ENCODE measurements at places on chromosomes 3 and 15. TPM values are rescaled to one million over a fixed set of nuclear protein-coding genes. Genes with fewer than 3 reads are reported as not detected.

DNA sequence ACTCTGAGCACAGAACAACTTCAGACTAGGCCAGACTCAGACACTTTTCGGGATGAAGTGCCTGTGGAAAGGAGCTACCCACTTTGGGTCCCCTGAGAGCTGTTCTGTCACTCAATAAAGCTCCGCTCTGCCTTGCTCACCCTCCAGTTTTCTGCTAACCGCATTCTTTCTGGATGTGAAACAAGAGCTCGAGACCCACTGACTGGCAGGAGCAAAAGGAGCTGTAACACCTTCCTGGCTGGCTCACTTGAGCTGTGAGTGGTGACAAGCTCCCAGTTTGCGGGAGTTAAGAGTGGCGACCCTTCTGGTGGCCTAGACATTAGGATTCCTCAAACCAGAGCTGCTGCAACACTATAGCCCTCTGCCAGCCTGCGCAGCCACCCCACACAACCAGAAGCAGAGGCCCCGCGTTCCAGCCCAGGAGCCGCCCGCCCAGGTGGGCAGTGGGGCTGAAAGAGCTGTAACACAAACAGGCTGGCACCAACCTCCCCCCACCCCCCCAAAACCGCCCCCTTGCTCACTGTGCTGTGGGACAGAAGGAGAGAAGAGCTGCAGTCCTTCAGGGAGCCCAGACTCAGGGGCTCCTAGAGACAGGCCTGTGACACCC, 1178.1 kb upstream of the GBE1 start:
- no peak for DNase-seq
- no peaks in the 10 kb centered on the region for H3K4me1 ChIP-seq
- no peak overlapping the region for H3K4me3 ChIP-seq
- no peak overlapping the region for H3K27ac ChIP-seq

DNA sequence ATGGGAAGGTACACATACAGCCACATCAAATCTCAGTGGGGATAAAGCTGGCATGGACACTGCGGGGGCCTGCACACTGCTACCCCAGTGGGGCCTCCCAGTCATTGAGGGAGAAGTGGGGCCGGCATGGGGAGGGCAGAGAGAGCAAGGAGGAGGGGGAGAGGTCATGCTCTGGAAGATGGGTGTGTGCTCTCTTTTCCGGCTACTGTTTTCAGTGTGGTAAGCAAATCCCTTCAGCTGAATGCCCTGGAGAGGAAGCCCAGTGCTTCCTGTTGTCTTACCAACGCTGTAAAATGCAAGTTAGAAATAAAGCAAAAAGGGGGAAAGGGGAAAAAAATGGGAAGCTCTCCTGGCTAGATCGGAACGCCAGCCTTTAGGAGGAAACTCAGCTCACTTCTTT, 30.8 kb downstream of the NRROS start:
- no peak for DNase-seq
- peak overlapping the region; percentile 65 for H3K27ac ChIP-seq
- peaks cover 16% of the 10 kb centered on the region for H3K4me1 ChIP-seq
- no peaks in the 10 kb centered on the region for H3K36me3 ChIP-seq

DNA sequence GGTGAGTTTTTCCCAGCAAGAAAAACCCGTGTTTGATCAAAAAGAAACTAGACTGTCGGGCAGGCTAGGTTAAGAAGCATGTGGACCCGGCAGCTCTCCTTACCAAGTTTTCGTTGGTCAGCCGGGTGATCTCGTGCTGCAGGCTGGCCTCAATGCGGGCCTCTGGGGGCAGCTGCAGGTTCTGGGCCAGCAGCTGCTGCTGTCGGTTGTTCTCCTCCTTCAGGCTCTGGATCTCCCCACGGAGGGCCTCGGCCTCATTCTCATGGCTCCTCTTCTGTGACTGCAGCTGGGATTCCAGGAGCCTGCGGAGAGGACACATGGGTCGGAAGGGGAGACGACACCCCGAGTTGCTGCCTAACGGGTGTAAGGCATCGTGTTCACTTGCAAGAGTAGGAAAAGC, 44.5 kb upstream of the MYO5C start:
- no peaks in the 10 kb centered on the region for H3K36me3 ChIP-seq
- H3K4me1 ChIP-seq, result peaks cover 9% of the 10 kb centered on the region
- no peak overlapping the region for H3K27ac ChIP-seq
- DNase-seq, result no peak
- H3K4me3 ChIP-seq, result no peak overlapping the region

- DNase-seq, result no peak
- H3K36me3 ChIP-seq, result no peaks in the 10 kb centered on the region
- H3K27me3 ChIP-seq, result no peaks in the 10 kb centered on the region
- H3K4me3 ChIP-seq, result no peak overlapping the region
These were observed 9.9 kb downstream of the ITPR1 start for GRCh38 chr3:4503050-4503449.

GRCh38 chr3:4753073-4753691, 226.1 kb upstream of the BHLHE40 start:
- peak overlapping the region; percentile 82 for H3K27ac ChIP-seq
- peaks cover 84% of the 10 kb centered on the region for H3K4me1 ChIP-seq
- H3K27me3 ChIP-seq, result no peaks in the 10 kb centered on the region
- H3K4me3 ChIP-seq, result peak overlapping the region; percentile 63

GRCh38 chr3:108134555-108134880, 43.7 kb upstream of the CD47 start:
- peaks cover 42% of the 10 kb centered on the region for H3K4me1 ChIP-seq
- no peak for DNase-seq
- H3K36me3 ChIP-seq, result peaks cover 18% of the 10 kb centered on the region
- peak overlapping the region; percentile 97 for H3K27ac ChIP-seq
- H3K27me3 ChIP-seq, result no peaks in the 10 kb centered on the region

DNA sequence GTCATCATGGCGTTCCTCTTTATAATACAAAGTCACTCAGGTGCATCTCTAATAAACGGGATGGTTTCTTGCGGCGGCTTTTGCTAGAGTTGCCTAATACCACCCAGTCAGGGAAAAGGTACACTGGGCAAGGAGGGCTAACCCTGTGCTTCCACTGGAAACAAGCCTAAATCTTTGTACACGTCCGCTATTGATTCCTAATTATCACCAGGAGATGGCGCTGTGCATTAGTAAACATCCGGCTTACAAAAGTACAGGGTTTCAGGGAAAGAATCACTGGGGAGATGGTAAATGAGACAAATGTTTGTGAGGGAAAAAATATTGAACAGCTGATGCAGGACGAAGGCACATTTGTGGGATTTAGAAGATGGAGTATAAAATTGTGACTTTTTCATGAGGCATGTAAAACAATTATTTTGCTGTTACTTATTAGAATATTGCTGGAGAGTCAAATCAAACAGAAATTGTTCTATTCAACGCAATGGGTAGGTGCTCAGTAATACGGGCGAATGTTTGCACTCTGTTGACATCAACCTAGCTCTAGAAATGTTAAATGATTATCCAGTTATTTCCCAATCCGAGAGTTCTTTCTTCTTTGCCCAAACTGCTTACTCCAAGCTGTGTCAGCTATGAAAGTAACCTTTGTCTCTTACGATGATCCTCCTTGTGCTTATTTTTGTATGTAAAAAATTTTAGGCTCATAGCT, 50.6 kb downstream of the GMNC start:
- H3K4me3 ChIP-seq, result no peak overlapping the region
- H3K36me3 ChIP-seq, result no peaks in the 10 kb centered on the region
- DNase-seq, result no peak
- H3K27me3 ChIP-seq, result no peaks in the 10 kb centered on the region

DNA sequence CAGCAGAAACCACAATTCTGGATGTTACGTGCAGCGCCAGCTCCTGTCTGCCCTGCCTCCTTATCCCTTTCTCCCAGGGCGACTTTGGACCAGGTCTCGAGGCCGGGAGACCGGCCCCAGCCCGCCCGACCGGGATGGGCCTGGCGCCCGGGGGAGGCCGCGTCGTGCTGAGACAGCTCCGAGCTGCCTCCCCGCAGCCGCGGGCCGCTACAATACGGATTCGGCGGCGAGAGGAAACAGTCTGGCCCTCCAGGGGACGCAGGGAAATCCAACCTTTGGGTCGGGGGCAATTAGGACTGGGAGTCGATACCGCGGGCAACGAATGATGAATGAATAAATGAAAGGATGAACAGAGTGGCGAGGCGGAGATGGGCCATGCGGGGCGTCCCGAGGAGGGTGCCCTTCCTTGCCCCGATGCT, 537 bp downstream of the GRAMD2A start:
- DNase-seq, result no peak
- H3K27ac ChIP-seq, result no peak overlapping the region
- peaks cover 19% of the 10 kb centered on the region for H3K4me1 ChIP-seq
- H3K27me3 ChIP-seq, result peaks cover 6% of the 10 kb centered on the region

DNA sequence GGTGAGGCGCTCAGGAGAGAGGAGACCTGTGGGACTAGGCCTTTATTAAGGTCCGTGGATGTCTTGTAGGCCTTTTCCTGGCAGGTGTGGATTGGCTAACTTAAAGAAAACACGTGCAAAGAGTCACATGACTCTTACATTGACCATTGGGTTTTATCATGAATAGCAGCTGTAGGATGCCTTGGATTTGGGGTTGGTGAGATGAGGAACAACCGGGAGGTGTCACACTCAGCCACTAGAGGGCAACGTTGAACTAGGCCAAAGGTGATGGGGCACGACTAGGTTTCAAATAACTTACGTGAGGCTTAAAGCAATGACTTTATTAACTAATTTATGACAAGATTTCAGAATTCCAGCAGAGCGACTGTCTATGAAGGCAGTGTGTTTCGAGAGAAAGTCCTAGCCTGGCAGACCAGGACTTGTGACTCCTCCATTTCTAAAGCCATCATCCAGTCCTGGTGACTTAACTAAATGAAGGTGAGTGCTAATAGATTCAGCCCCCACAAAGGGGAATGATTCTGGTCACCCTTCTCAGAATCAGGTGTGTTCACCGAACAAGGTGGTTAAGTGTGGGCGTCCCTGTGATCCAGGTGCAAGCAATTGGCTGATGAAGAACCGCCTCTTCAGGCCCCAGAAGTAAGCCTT, 345.6 kb downstream of the MCTP2 start:
- H3K36me3 ChIP-seq, result no peaks in the 10 kb centered on the region
- no peak overlapping the region for H3K4me3 ChIP-seq
- DNase-seq, result peak; percentile 69
- peaks cover 47% of the 10 kb centered on the region for H3K27me3 ChIP-seq
- H3K27ac ChIP-seq, result no peak overlapping the region

- H3K27ac ChIP-seq, result no peak overlapping the region
- H3K4me1 ChIP-seq, result no peaks in the 10 kb centered on the region
- H3K36me3 ChIP-seq, result no peaks in the 10 kb centered on the region
- H3K27me3 ChIP-seq, result peaks cover 9% of the 10 kb centered on the region
- no peak for DNase-seq
- H3K4me3 ChIP-seq, result no peak overlapping the region
These were observed 514.9 kb upstream of the PROK2 start for GRCh38 chr3:72299823-72300222.

DNA sequence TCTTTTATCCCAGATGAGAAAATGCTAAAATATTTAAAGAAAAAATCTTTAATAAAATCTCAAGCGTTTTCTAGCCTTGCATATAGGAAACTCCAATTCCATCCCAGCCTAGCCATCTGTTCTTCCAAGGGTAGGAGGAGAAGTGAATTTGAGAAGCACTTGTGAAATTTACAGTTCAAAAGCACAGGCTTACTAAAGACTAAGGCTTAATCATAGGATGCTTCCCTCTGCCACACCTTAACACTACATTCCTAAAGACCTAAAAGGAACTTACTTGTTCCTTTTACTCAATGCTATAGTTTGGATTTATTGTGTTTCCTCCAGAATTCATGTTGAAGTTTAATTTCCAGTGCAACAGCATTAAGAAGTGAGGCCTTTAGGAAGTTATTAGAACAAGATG, 764.8 kb upstream of the CADM2 start:
- no peaks in the 10 kb centered on the region for H3K27me3 ChIP-seq
- DNase-seq, result no peak
- H3K27ac ChIP-seq, result no peak overlapping the region
- H3K4me1 ChIP-seq, result no peaks in the 10 kb centered on the region

DNA sequence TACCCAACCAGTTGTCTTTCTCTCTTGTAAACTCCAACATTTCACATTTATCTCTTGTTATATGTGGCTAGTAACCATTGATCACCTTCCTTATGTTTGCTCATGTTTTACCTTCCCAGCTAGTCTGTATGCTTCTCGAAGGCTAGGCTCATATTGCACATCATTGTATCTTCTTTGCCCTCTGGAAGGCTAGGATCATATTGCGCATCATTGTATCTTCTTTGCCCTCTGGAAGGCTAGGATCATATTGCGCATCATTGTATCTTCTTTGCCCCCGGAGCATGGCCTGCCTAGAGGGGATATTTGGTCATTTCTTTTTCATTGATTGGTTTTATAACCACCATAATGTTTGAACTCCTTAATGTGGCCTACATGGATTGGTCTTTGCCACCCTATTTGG, 39.4 kb upstream of the ATP13A3 start:
- no peaks in the 10 kb centered on the region for H3K36me3 ChIP-seq
- no peak overlapping the region for H3K27ac ChIP-seq
- H3K4me3 ChIP-seq, result no peak overlapping the region

DNA sequence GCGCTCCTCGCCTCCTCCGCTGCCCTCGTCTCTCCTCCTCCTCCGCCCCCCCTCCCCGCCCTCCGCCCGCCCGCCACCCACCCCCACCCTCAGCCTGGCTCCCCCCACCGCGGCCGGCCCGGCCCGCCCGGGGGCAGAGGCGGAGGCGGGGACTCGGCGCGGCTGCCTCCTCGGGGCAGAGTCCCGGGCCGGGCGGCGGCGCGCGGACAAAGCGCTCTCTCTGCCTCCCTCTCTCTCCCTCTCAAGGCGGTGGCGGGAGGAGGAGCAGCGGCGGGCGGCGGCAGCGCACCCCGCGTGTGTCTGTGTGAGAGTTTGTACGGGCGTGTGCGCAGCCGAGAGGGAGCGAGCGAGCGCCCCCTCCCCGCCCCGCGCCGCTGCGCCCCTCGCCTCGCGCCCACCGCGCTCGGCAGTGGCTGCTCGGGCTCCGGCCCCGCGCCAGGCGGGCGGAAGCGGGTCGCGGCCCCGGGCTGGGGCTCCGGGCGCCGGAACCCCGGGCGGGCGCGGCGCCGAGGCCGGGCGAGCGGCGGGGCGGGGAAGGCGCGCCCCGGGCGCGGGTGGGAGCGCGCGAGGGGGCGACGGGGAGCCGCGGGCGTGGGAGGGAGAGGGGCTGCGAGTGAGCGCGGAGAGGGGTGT, at the start of gene IGF2BP2:
Gene IGF2BP2, minus strand, starts transcription at position 37 of the 633 bp plus-strand sequence. CDS start 82 bp downstream, outside the sequence.
- no peaks in the 10 kb centered on the region for H3K4me1 ChIP-seq
- H3K27me3 ChIP-seq, result peaks cover 39% of the 10 kb centered on the region
- no peak within 1 kb of the TSS for H3K27ac ChIP-seq
- peak within 1 kb of the TSS; percentile 82 for H3K4me3 ChIP-seq
- peak; percentile 72 for DNase-seq
- no peaks in the 10 kb centered on the region for H3K36me3 ChIP-seq

DNA sequence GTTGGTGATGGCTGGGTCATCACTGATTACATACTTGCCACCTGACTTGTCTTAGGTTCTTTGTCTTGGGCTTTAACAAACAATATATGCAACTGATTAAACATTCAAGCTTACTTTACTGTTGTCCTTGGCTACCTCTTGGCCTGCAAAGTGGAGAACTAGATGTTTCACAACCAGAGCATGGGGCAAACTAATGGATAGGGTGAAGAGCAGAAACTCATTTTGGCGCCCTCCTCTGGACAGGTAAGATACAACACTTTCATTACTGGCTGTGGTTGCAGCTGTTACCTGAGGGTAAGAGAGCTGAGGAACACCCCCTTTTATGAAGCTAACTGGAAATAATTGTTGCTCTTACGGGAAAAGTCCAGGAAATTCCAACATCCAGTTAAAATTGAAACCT, 262.1 kb downstream of the NAALADL2 start:
- H3K27me3 ChIP-seq, result no peaks in the 10 kb centered on the region
- no peaks in the 10 kb centered on the region for H3K36me3 ChIP-seq
- H3K4me1 ChIP-seq, result no peaks in the 10 kb centered on the region

The LOXL1 gene
- 0.36 TPM for total RNA-seq

The SCAANT1 gene
- total RNA-seq, result not detected

The AP2M1 gene
- total RNA-seq, result 242 TPM

The SEMA3F gene
- 0.12 TPM for total RNA-seq

The LRRC2 gene
- not detected for total RNA-seq

The ARNT2 gene
- not detected for total RNA-seq

The CHRM5 gene
- not detected for total RNA-seq
